ENCODE measurements at places on chromosomes 6 and 20.

GRCh38 chr6:83707829-83708545 is 914 bp downstream of the SNAP91 start:
- no peak for DNase-seq

GRCh38 chr20:32962053-32962452 is 42.2 kb downstream of the SUN5 start:
- DNase-seq = no peak

- no peak for DNase-seq
These were observed 6.3 kb upstream of the MMS22L start for GRCh38 chr6:97289332-97289731.

GRCh38 chr20:19588732-19589131 is 169.3 kb upstream of the RIN2 start:
- no peak for DNase-seq

- no peak for DNase-seq
These were observed 84.9 kb upstream of the SIM1 start for GRCh38 chr6:100549406-100550167.

GRCh38 chr6:166601956-166602355 is 15.5 kb upstream of the RAMACL start:
- DNase-seq = no peak

DNA sequence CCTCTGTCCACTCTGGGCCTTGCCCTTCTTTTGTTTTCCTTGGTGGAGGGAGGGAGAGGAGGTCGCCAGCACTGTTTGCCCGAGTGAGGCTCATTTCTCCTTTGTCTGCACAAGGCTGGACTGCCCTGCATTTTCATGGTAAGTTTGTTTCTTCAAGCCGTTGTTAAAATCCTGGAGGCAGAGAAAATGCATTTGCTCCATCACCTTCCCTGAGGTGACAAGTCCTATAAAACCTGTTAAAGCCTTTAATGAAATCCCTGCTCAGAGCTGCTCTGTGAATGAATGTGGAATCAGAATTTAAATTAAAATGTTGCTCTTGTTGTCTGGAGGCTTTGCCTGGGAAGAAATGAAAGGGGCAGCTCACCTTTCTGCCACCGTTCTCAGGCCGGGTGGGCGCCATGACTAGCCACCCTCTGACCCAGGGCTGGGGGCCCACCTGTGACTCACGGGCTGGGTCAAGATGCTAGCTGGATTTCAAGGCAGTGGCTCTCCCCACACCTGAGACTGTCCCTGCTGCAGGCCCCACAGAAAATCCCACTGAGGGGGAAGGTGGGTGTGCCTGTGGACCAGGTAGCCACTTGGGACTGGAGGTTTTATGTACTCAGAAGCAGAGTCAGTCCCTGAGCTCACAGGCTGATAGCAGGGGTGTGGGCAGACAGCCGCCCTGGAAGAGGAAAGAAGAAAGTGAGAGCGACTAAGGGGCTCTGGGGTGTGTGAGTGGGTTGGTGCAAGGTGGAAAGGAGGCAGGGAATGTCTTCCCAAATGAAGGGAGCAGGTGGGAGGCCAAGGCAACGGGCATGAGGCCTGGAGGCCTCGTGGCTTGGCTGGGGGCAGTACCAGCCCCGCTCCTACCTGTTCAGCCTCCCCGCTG is 24.0 kb upstream of the MYT1 start:
- no peak for DNase-seq

- DNase-seq = no peak
These were observed 392.1 kb upstream of the HSF2 start for GRCh38 chr6:122007339-122007738.

GRCh38 chr20:38982291-38982690 is 20.1 kb downstream of the DHX35 start:
- DNase-seq = peak; percentile 69

GRCh38 chr6:157670466-157671186 is 152.4 kb upstream of the SNX9 start:
- no peak for DNase-seq

GRCh38 chr6:150878347-150879213 is 13.1 kb downstream of the MTHFD1L start:
- no peak for DNase-seq

- DNase-seq = no peak
These were observed 4.8 kb upstream of the MRPS10 start for GRCh38 chr6:42222448-42222847.

DNA sequence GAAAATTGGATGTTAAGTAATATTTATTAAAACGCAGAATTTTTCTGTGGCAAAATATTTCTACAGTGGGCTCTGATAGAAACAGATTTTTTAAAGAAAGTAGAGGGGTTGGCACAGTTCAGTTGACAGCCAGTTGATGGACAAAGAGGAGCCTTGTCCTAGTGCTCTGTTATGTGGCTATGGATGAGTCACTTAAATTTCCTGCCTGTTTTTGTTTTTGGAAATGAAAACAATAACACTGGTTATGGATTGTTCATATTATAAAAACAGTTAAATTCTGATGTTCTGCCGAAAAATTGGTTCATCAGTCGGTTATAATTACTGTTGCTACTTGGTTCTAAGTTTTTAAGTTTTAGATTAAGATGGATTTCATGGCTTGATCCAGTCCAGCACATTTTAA is 42.8 kb downstream of the MYO6 start:
- no peak for DNase-seq

GRCh38 chr6:20946022-20946421 is 411.8 kb downstream of the CDKAL1 start:
- DNase-seq = peak; percentile 26

GRCh38 chr6:53366128-53366641 is 17.4 kb upstream of the ELOVL5 start:
- DNase-seq = no peak

DNA sequence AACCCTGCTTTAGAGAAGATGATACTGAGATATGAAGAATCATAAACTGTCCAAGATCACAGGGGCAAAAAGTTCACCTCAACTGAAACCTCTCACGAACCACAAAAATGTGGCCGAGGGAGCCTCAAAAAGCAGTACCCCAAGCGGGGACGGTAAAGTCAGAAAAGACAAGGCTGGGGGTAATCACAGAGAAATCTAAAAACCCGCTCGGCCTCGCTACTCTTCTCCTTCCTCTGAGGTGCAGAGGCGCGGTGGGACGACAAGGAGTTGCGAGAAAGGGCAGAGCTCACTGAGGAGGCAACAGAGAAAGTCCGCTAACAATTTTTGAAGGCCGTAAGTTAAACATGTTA is 356 bp upstream of the IRAK1BP1 start:
- no peak for DNase-seq

- no peak for DNase-seq
These were observed 47.6 kb downstream of the PPP1R3G start for GRCh38 chr6:5132731-5133130.
